Activated naive CD8-positive, alpha-beta T cell treated with anti-CD3 and anti-CD28 coated beads, Interleukin-2, amount 50 U/mL, for 24 hours (primary cell): ENCODE measurements at places on chromosomes 7 and 10.

GRCh38 chr10:130812381-130813148, 499.0 kb downstream of the TCERG1L start:
- DNase-seq: no peak

- no peak for DNase-seq
Observed at GRCh38 chr10:110212119-110213006, 5.0 kb downstream of the MXI1 start.

DNA sequence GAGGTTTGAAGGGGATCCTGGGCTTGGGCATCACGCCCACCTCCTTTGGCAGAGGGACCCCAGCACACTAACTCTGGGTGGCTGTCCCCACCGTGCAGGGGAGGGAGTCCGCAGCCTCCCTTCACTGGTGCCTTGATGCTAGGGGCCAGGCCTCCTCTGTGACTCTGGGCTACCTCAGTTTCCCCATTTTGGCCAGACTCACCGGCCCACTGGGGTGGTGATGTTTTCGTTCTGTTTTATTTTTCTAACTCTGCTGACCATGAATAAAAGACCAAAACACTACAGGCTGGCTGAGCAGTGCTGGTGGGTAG, 503 bp upstream of the TRIP6 start:
- no peak for DNase-seq

- no peak for DNase-seq
Observed at GRCh38 chr10:75460059-75460458, 28.6 kb downstream of the LRMDA start.

- no peak for DNase-seq
Observed at GRCh38 chr10:95314192-95314918, 23.6 kb upstream of the PDLIM1 start.

DNA sequence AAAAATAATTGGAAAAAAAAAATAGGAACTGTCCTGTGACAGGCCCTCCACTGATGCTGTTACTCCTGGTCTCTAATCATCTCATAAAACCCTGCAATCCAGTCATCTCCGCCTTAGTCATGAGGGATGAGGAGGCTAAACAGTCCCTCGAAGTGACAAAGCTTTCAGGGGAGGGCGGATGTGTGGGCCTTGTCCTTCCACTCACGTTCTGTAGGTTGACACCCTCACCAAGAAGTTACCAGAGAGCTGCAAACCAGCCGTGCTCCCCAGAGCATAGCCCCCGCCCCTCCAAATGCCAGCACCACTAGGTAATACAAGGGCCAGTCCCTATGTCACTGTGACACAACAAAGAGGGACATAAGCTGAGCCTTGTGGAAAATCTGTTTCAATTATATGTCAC, 11.9 kb downstream of the COBL start:
- no peak for DNase-seq

DNA sequence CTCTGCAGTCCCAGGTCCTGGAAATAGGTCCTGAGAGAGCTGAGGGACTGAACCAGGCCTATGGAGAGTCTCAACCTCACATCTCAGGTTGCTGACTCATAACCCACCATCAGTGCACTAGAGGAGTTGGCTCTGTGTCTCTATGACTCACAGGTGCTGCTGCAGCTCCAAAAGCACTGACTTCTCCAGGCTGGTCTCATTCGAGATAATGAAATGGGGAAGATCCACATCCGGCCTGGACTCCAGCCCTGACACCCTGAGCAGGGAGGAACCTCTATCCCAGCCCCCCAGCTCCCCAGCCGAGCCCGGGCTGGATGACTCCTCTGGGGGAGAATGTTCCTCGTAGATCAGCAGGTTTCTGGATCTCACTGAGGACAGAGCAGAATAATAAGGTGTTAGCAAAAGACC, 35.5 kb upstream of the DGKI start:
- DNase-seq: no peak

- no peak for DNase-seq
Observed at GRCh38 chr10:78416031-78417011, 382.7 kb downstream of the RPS24 start.

- no peak for DNase-seq
Observed at GRCh38 chr7:114691605-114692004, 230.3 kb upstream of the MDFIC start.

DNA sequence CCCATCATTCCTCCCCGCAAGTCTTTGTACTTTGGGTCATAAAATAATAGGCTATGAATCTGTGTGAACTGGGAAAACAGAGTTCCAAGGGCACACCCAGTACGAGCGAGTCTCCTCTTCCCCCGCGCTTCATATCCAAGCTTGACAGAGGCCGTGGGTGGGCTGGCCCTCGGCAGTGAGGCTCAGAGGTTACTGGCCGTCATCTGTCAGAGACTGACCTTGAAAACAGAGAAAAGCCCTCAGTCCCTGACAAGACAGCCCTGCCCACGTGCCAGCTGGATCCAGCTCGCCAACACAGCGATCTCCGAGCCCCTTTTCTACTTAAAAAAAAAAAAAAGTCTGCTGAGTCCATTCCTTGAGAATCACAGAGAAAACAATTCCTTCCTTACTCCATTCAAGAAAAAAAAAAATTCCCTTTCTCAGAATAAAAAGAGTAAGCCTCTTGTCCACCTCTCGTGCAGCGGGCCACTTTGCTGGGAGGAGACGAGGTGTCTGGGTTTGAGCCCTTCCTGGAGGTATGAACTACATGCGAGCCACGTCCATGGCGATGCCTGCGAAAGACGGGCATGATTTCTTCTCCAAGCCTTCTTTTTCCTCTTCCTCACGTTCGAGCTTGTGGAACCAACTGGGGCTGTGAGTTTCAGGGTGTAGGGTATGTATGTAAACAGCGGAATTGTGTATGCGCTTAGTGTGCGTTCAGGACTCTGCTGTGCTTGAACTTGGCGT, 744 bp upstream of the BICC1 start:
- no peak for DNase-seq

DNA sequence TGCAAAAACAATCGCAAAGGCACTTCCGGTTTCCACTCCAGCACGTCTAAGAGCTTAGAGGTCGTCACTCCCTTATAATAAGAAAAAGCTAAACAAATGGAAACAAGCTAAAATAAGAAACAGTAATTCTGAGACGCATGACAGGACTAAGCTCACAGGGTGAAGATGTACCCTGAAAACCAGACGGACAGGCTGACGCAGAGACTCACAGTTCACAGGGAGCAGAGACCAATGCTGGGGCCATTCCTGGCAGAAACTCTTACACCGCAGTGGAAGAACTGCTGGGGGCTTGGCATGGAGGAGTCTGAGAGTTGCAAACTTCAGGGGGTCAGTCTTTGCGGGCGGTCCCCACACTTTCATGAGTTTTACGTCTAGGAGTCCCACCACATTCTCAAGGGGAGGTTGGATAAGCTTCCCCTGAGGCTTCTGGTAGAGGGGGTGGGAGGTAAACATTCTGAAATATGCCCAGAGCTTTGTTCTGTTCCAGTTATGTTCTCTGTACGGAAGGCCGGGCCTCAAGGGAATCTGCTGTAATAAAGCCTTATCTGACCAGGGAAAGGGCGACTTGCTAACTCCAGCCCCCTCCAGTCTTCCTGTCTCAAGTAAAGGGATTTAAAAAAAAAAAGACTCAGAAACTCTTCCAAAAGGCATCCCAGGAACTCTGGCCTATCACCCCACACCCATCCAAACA, 47.8 kb downstream of the BRI3 start:
- DNase-seq: no peak

- DNase-seq: no peak
Observed at GRCh38 chr7:86574006-86574405, 69.7 kb upstream of the GRM3 start.

- no peak for DNase-seq
Observed at GRCh38 chr7:134078991-134079390, 48.1 kb upstream of the LRGUK start.

DNA sequence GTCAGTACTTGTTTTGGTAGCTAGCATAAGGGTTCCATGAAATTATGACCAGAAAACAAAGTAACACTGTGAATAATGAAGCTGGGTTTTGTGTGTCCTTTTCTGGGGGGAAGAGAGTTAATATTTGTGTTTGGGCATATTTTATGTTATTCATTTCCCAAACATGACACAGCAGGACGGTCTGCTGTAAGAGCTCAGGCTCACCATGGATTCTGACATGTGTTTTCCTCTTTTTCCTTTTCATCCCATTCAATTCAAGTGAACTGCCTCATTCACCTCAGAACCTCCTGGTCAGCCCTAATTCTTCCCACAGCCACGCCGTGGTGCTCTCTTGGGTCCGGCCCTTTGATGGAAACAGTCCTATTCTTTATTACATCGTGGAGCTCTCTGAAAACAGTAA, 685.9 kb downstream of the SDK1 start:
- no peak for DNase-seq
